ENCODE measurements at places on chromosomes 6 and 20.

DNA sequence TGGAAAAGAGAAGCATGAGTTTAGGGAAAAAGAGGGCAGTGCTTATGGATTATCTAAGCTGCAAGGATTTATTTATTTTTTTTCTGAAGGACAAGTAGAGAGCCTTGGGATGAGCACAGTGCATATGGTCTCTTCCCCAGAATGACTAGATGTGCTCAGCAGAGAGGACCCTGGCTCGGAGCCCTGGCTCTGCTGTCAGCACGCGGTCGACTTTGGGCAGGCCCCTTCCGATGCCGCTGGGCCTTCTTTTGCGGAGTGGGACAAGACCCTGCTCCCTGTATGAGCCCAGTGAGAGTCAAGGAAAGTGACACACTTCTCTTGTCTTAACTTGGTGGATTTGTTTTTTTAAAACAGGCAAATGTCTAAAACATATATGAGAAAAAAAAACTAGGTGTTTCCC is 51.4 kb downstream of the LRRC1 start:
- no peak for DNase-seq

DNA sequence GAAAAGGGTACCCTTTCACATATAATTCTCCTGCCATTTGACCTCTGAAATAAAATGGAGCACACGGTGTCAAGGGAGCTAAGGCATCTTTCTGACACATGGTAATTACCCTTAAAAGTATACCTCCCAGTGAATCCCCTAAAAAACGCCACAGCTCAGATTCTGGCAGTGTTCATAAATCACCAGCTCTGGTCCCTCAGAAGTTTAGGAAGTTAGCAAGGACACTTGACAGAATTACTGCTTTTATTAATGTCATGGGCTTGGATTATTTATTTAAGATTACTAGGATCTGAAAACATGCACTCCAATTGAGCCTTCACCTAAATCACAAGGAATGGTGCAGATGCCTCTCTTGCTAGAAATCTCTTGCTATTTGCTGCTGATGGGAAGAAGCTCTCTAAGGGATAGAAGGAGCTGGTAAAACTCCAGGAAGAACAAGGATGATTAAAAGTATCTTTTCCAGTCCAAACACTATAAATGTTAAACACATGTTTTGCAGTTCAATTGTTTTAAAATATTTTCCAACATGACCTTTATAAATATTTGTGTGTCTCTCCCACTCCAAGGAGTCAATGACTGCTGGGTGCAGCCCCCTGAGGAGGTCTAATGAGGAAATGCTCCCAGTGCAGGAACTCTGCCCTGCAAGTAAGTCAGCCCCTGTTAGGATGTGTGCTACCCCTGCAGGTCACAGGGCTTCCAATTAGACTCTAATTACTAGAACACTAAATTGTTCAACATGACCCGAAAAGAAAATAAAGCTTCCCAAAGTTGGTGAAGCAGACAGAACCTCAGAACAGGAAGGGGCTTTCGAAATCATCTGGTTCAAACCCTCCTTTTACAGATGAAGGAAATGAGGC is 230.3 kb downstream of the TFAP2A start:
- DNase-seq: no peak

- DNase-seq: peak; percentile 78
Observed at GRCh38 chr20:4014031-4014474, 1.3 kb downstream of the RNF24 start.

DNA sequence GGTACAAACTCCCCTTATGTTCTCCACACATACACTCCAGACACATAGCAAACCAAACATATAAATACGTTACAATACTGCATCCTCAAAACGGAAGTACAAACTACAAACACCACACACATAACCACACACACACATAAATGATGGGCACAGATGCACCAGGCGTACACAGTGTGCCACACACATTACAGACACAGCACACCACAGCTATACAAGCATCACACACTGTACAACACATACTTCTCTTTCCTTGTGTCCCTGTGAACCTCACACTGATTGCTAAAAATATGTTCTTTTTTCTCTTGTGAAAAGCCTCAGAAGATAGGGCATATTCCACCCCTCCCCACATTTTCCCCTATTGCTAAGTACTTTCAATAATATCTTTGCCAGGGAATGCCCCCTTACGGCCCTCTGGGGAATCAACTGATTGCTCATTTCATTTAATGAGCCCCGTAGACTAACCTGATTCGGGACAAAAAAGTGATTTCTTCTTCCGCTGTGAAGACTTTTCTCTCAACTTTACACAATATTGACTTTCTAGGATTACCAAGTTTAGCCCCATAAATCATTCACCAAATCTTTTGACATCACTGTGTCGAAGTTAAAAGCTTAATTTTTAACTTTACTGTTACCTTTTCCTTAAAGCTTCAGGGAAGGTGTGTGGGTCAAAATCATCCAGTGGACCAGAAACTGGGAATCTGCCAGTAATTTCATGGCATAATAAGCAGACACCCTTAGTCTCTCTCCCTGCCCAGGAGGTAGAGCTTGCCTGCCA is at the start of gene SLC17A1:
TSS of gene SLC17A1 (minus strand) at position 521 of the 775 bp plus-strand sequence. CDS start 1,495 bp downstream, outside the sequence.
- DNase-seq: peak; percentile 2

DNA sequence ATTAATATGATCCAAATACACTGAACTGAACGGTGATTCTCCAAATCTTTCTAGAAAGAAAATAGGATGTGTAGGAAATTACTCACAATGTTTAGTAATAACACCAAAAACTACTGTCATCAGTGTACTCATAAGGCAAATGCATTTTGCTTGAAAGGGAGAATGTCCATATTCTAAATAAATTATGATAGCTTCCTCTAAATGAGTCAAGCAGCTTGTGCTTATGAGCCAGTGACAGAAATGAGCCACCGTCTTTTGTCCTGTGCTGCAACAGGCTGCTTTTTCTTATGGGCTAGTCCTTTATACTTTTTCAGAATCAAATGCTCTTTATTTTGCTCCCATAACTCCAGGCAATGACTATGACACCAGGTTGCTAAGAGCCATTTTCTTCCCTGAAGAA is 4.5 kb upstream of the ZNF451 start:
- DNase-seq: no peak

GRCh38 chr20:12970372-12970821 is 38.4 kb upstream of the SPTLC3 start:
- DNase-seq: peak; percentile 28

- no peak for DNase-seq
Observed at GRCh38 chr20:20668639-20669038, 43.8 kb downstream of the RALGAPA2 start.

GRCh38 chr20:32621071-32621890 is 36.1 kb upstream of the NOL4L start:
- no peak for DNase-seq

GRCh38 chr6:149895833-149896271 is 2.1 kb downstream of the RAET1E start:
- peak; percentile 25 for DNase-seq

- no peak for DNase-seq
Observed at GRCh38 chr20:46169245-46170171, 51.4 kb downstream of the CD40 start.

DNA sequence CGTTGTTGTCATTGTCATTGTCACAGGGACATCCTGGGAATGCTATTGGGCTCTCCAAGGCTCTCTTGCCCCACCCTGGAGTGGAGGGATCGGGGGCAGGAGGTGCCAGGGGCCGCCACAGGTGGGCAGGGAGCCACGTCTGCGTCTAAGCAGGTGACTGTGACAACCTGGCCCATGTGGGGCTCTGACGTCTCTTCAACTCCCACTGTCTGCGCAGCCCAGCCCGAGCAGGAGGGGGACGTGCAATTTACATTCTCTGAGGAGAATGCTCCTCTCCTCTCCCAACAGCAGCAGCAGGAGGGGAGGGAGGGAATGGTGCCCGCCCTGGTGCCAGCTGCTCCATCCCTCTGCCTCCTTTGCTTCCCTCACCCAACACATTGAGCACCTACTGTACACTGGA is 50.1 kb downstream of the GRM4 start:
- DNase-seq: no peak

- no peak for DNase-seq
Observed at GRCh38 chr6:15458021-15458459, 204.8 kb downstream of the DTNBP1 start.

- DNase-seq: peak; percentile 34
Observed at GRCh38 chr6:41705996-41706835, 29.2 kb downstream of the TFEB start.

- no peak for DNase-seq
Observed at GRCh38 chr6:44034931-44035345, 92.3 kb downstream of the MRPL14 start.

DNA sequence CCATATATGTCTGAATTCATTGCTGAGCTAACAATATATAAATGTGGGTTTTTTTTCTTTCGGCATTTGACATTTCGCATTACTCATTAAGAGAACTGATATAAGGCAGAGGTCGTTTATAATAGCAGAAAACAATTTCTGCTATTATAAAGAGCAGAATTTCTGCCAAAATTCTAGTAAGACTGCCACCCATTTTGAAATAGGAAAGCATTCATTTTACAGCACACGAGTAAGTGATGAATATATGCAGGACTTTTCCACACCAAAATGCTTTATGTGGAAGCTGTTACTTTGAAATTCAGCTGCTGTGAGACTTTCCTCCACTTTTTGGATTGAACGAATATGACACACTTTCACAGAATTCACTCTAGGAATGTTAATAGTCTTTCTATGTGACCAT is 610.9 kb upstream of the MAN1A1 start:
- DNase-seq: no peak

DNA sequence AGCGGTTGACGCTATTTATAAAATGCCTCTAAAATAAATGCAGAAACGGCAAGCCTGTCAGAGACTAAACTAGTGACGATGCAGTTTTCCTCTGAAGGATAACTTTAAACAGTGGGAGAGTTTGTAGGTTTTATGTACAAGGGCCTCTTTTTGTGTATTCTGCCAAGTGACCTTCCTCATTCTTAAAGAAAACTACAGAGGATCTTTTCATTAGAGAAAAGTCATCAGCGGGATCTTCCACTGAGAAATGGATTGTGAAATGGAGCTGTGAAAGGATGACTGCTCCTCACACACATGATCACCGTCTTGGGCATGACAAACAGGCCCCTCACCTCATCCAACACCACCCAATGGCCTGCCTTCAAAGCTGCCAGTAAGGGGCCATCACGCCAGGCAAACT is 89.0 kb upstream of the LYRM2 start:
- DNase-seq: no peak

DNA sequence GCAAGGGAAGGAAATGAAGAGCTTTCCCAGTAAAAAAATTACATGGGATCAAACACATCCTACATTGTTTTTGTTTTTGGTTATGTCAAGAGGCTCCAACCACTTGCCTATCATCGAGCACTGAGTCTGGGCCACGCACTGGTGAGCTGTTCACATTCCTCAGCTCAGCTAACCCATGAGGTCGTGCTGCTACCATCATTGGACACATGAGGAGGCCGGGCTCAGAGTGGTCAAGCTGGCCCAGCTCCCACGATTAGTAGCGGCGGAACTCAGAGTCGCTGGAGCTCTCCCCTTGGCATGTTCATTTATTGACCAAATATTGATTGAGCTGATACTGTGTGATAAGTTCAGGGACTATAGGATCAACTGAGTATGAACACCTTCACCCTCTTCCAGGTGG is 164.9 kb downstream of the CDH26 start:
- DNase-seq: no peak

- DNase-seq: no peak
Observed at GRCh38 chr6:383856-384255, 7.7 kb upstream of the IRF4 start.

GRCh38 chr20:23050076-23050838 is 785 bp upstream of the THBD start:
- peak; percentile 15 for DNase-seq

DNA sequence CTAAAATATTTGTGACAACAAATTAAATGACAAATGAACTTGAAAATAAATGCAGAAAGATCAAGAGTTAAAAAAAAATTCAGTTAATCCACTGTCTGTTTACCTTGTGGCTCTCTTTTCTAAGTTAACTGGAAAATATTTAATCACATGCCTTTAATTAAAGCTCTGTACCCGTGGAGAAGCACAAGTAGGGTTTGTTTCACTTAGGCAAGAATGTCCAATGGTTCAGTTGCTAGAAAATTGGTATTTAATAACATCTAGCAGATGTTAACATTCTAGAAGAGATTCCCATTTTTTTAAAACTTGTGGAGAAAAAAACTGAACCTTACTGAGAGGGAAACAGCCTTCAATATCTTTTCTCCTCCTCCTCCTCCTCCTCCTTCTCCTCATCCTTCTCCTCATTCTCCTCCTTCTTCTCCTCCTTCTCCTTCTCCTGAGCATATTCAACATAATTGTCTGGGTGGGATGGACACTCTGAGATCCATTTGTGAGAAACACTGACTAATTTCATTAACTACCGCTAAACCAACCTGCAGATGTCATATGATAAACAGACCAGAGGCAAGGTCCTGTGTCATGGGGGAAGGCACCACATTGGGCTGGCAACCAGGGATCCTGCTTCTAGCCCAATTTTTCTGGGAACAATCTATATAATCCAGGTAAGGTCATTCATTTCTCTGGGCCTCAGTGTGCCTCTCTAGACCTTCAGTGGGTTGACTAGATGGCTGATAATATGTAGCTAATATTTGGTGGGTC is 44.1 kb upstream of the AKIRIN2 start:
- no peak for DNase-seq

DNA sequence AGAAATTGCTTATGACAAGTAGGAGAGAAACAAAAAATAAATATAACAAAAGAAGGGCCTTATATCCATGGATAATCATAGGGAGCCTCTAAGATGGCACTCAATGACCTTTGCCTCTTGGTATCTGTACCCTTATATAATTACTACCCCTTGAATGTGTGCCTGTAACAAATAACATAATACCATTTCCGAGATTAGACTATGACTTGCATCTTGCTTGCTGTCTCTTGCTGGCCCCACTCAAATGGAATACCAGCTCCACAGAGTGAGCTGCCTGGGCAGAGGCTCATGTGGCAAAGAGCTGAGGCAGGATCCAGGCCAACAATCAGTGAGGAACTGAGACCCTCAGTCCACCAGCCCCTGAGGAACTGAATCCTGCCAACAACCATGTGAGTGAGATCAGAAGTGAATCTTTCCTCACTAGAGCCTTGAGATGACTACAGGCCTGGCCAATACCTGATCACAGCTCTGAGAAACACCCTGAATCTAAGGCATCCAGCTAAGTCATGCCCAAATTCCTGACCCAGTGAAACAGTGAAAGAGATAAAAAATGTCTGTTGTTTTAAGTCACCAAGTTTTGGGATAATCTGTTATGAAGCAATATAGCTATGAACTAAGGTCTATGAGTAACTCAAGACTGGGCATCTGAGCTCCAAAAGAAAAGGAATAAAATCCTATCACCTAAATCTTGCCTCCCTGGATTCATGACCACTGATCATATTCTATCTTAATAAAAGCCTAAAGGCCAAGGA is 5.5 kb downstream of the KATNA1 start:
- no peak for DNase-seq

DNA sequence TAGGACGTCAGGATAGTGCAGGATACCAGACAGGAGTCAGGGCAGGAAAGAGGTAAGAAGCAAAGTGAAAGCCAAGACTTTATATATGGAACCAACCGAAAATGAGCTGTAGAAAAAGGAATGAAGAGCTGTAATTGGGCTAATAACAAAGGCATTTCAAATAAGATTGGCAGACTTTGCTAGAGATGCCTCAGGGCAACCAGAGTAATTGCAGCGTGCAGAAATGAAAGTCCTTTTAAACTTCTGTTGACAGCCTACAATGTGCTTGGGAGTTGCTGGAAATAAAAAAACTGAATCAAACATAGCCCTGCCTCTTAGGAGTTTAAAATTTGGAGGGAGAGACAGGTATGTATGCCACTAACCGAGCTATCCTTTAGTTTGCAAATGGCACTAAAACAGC is 56.4 kb upstream of the NKX2-4 start:
- DNase-seq: no peak

Data from body of pancreas (tissue), 4 donors.